Activated CD4-positive, CD25-positive, alpha-beta regulatory T cell treated with anti-CD3 and anti-CD28 coated beads, Interleukin-2, amount 50 U/mL, for 72 hours (primary cell): ENCODE measurements at places on chromosomes 12 and 14.

DNA sequence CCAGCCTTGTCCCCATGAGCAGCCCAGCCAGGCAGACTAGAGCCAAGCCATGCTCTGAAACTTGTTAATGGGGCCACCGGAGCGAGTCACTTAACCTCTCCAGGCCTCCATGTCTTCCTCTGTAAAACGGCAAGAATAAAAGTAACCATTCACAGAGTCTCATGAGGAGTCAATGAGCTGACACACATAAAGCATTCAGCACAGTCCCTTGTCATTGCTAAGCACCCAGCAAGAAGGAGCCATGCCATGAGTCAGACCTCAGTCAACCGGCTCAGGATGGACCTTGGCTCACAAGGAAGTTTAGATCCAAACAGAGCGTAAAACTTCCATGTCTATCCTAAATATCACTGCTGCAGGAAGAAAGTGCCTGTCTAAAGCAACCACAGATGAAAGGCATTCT is 10.6 kb downstream of the FICD start:
- no peak for DNase-seq

GRCh38 chr12:19053218-19053617 is 76.3 kb upstream of the PLEKHA5 start:
- DNase-seq, result no peak

DNA sequence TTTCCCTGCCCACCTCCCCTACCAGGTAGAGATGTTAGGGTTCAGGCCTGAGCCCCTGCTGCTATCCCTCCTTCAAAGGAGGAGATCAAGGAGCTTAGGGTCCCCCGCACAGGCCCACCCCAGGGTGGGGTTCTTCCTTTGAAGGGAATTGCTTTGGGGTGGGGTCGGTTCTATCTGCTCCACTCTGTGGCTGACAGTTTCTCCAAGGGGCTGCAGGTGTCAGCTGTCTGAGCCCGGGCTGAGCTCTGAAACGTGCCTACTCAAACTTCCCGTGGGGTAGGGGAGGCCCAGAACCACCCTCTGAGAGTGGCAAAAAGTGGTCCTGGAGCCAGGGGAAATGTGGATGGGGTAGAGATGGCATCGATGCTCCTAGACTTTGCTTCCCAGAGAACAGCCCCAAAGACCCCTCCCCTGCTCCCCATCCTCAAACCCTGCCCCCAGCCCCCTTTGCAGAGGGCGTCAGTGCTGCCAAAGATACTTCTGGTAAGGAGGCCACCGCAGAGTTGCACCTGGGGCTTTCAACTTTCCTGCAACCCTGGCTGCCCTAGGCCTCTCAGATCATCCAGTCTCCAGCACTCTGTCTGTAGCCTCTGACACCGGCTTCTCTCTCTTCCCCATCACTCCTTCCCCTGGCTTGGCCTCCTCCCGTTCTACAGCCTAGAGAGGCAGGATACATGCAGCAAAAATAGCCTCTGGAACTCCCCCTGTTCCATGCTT is 6.3 kb upstream of the CD4 start:
- no peak for DNase-seq

- no peak for DNase-seq
Measured at GRCh38 chr12:26271024-26271423, 75.7 kb downstream of the SSPN start.

- no peak for DNase-seq
Measured at GRCh38 chr12:39412210-39412609, 30.7 kb downstream of the KIF21A start.

DNA sequence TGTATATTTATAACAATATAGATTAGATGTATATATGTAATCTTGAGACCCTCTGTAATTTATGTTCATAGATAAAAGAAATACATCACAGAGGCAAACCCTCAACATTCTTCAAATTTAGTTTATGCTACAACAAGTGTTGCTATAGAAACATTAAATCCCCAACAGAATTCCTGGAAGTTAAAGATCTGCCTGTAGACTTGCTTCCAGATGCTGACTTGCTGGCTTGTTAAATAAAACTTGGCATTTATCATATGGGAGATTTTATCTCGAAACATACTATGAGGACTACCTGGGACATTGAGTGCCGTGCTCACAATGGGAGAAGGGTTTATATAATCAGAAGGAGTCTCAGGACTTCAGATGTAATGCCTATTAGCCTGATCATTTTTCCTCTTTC is 136.3 kb upstream of the PLXNC1 start:
- DNase-seq, result no peak

- no peak for DNase-seq
Measured at GRCh38 chr14:30330033-30330432, 228.9 kb upstream of the G2E3 start.

DNA sequence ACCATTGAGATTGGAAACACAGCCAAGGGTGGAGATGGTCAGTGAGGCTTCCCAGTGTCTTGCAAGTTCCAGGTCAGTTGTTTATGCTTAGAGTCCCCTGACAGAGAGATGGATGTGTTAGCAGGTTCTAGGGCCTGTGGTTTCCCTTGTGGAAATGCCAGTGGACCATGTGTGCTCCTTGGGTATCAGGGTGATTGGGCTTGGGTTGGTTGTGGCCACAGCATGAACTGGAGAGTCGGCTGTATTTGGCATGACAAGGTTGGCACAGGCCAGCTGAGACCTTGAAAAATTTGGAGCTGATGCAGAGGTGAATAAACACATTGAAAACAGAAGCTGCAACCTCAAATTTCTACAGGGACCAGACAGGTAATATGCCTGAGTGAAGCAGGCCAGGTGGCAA is 668.0 kb downstream of the DIO2 start:
- no peak for DNase-seq

DNA sequence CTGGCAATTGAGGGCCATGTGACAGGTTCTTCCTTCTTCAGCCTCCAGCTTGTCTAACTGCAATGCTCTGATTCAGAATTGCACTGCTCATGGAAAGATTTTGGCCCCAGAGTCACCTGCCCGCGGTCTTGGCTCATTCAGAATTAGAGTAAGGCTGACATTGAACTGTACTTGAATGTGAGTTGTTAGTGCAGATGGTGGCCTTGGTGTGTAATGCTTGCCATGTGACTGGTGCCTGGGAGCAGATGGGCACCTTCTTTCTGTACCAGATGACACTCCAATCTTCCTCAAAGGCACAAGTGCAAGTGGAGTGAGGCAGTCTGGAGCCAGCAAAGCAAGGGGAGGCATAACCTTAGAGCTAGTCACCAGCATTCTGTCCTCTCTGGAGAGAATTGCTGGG is 36.5 kb upstream of the ANO4 start:
- no peak for DNase-seq

DNA sequence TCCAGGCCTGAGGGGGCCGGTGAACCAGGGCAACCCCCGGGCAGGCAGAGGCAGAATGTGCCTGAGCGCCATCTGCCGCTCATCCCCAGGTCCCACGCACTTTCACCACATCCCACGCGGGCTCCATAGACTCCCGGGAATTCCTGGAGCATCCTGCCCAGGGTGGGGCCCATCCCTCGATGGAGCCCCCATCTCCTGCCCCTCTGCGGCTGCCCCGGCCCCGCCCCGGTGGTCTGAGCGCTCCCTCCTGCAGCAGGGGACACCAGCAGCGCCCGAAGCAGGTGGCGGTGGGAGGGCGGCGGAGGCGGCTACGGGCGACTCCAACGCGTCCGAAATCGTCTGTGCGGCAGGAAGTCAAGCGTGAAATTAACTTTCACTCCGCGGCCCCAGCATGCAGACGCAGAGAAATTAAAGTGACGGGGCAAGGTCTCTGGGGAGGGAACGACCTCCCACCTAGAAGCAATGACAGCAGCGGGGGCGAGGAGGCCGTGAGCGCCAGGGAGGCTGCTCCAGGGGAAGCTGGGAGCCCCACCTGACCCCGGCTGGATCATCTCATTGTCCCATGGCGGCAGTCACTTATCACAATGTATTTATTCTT is 122.2 kb downstream of the NCOR2 start:
- DNase-seq, result no peak

- DNase-seq, result no peak
Measured at GRCh38 chr14:56846970-56847930, 37.0 kb upstream of the OTX2 start.

DNA sequence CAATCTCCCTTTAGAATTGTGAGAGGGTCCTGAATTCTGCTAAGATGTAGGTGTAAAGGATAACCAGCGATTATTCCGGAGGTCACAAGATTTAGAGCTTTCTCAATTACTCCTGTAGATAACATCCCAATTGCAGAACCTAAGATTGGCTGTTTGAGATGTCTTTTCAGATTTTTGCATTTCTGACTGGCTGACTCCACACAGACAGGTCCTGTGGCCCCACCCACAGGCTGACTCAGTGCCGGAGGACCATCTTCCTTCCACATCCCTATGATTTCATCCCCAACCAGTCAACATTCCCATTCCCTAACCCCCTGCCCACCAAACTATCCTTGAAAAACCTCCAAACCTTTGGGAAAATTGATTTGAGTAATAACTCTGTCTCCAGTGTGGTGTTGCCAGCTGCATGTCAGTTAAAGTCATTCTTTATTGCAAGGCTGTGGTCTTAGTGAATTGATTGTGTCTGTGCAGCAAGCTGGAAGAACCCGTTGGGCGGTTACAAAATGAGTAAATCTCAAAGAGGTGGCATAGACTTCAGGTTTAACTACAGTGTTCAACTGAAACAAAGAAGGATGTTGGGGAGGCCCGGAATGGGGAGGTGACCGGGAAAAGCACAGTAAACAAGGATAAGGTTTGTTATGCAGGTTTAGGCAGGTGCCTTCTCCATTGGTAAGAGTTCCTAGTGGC is 10.6 kb downstream of the FNTB start:
- DNase-seq, result no peak

DNA sequence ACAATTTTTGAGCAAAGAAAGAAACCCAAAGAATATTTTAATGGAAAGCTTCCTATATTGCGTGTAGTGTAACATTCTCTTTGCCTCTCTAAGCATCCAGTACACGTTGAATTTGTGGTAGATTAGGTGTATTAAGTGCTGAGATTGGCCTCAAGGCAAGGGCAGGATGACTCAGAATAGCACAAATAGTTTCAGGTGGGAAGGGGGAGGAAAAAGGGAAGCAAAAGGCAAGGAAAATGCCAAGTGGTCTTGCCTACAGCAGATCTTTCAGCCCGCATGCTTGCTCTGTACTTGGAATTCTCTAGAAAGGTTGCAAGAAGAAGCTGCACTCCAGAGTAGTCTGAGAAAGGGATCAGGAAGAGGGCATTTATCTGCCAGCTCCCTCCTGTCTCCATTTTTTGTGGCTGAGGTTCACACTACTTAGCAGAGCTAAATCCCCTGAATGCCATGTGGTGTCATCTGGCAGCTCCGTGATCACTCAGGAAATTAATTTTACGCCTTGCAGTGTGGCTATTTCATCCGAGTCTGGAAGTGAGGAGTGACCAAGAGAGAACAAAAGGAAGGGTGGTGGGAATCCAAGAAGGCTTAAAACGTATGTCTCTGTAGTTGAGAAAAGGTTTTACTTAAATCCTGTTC is 28.5 kb downstream of the CDKN1B start:
- no peak for DNase-seq

GRCh38 chr12:40331886-40332285 is 107.1 kb downstream of the LRRK2 start:
- DNase-seq, result no peak

DNA sequence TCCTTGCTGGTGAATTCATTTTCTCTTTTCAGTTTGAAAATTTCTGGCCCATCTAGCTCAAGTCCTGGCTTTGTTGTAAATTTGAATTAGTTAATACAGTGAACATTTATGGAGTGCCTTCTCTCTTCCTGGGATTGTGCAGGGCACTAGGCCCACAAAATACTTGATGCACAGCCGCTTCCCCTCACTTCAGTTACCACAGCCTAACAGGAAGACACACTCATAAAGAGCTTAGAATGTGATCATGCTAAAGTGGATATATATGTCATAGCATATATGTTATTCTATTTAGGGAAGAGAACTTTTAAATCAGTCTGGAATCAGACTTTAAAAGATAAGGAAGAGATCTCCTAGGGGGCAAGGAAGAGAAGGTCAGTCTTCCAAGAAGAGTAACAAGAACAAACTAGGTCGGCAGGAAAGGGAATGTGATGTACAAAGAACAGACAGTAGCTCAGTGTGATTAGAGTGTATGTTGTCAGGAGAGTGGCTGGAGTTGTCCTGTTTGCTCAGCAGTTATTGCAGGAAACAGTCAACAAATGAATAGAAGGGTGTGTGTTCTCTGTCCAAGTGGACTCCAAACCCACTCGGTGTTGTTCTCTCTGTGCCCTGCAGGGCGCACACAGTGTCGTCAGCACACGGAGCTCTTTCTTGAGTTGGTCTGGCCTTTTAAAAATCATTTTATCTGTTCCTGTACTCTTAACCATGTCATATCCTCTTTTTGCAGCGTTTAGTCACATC is 74.4 kb downstream of the DAAM1 start:
- DNase-seq, result no peak

GRCh38 chr12:25241167-25242020 is 9.3 kb downstream of the KRAS start:
- no peak for DNase-seq

DNA sequence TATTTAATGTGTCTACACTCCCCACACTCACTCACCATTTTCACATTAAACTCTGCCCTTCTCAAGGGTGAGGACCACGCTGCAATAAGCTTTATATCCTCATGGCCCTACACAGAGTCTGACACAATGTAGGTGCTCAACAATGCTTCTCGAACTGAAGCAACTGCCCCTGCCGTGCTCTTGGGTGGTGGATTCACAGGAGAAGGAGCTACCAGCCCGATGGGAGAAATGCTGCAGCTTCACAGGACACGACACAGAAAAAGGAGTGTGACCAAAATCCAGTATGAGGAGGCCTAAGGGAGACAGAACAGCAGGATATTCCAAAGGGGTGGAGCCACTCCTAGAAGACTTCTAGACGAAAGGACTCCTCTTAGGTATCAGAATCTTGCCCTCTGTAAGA is 6.5 kb upstream of the KRT3 start:
- no peak for DNase-seq

DNA sequence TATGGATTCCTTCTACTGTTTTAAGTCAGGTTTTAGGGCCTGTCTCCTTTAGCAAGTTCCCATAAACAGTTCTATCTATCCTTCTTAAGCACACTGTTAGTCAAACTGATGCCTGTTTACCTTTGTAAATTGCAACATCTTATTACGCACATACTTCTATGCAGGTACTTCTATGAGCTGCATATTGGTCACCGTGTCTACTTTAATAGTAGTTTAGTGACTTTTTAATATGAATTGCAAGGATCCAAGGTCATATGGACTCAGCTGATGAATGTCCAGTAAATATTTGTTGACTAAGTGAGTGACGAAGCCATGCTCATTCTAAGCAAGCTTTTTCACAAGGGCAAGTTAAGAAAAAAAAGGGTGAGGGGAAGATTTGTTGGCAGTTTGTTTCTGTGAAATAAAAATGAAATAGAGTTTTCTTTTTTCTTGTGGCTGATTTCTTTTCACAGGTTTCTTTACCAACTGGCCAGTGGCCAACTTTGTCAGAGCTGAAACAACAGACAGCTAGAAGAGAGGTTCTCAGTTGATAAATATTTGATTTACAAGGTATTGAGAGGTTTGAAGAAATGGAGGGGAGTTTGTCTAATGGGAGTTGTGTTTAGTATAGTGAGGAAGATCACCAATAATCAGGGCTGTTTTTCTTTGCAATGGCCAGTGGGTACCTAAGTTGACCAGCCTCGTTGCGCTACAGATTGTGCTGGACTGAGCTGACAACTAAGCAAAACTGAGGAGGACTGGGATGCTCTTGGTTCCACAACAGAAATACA is 141.1 kb downstream of the SLC15A5 start:
- DNase-seq, result no peak
